ENCODE measurements at places on chromosomes 6 and 20.

GRCh38 chr6:16711546-16712254 is 49.6 kb downstream of the ATXN1 start:
- peak; percentile 56 for DNase-seq

GRCh38 chr6:32167761-32168262 is 3.4 kb downstream of the EGFL8 start:
- no peak for DNase-seq

DNA sequence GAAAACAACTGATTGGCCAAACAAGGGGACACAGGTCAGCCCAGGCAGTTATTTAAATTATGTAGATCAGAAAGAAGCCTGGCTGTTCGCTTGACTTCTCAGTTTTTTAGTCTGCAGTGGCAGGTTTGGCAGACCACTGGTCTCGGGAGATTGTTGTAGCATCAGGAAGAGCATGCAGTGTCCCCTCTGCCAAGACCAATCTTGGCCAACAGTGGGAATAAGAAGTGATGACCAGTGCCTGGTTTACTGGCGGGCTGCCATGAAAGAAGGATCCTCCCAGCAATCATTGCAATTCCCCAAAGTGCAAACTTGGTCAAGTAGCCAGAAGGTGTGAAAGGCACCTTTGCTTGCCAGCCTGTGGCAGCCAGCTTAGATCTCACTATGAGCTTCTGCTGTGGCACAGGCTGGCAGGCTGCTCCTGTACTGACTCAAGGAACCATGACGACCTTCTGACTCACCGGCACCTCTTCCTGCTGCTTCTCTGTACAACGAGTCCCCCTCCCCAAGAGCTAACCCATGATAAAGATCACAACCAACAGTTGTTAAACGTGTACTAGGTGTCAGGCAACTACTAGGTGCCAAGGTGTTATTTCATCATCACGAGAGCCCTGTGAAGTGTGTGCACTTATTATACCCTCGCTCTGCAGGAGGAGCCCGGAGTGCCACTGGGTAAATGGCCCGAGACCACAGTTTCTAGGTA is 76.8 kb upstream of the DUSP22 start:
- DNase-seq, result no peak

- no peak for DNase-seq
Observed at GRCh38 chr20:21092806-21093205, 13.4 kb downstream of the LINC00237 start.

GRCh38 chr6:25641940-25642666 is 9.9 kb upstream of the SCGN start:
- no peak for DNase-seq

- DNase-seq, result no peak
Observed at GRCh38 chr6:34179106-34179720, 33.3 kb upstream of the GRM4 start.

DNA sequence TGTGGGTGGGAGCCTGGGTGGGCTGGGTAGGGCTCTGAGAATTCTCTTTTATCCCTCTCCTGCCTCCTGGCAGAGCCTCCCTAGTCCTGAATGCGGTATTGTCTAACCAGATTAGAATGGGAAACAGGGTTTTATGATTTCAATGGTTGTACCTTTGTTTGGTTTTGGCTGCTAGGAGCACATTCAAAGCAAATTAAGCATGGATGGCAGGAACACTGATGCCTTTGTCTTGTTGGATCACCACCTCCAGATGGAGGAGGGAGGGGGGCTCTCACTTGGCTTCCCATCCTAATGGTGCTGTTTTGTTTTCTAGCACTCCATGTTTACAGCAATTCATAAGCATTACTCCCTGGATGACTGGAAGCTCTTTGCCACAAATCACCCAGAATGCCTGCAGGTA is 11.6 kb downstream of the GMPR start:
- no peak for DNase-seq

GRCh38 chr6:139863346-139863745 is 488.9 kb upstream of the CITED2 start:
- no peak for DNase-seq

GRCh38 chr6:26199773-26200764 is 112.8 kb downstream of the HFE start:
- no peak for DNase-seq

DNA sequence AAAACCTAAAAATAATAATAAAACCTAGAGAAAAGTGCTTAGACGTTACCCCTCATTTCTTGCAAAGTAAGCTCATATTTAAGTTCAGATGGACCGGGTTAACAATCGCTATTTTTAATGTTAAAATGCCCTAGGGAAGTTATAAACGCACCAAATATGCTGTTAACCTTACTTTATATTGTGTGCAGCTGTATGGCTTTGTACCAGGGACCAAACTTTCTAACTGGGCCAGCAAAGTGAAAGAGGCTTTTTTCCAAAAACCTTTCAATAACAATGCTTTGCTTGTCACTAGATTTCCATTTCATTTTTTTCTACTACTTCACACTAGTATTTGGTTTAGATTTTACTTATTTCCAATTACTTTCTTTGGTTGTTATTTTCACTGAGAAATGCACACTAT is 248.5 kb downstream of the FOXC1 start:
- no peak for DNase-seq

Data from T-helper 17 cell (primary cell).